A549 treated with Hydrocortisone at 1 μM for 4 hours (cell line): ENCODE measurements at places on chromosomes 6 and 20. TPM values are rescaled to one million over a fixed set of nuclear protein-coding genes. Genes with fewer than 3 reads are reported as not detected.

The AGER gene
- 1.2 to 2.3 TPM (median 1.6 TPM) in 5 replicates for total RNA-seq

The AKAP12 gene
- total RNA-seq = 117 to 218 TPM (median 159 TPM) in 5 replicates

The ADNP gene
- 41.9 to 54.7 TPM (median 43.3 TPM) in 5 replicates for total RNA-seq

The PPP1R3G gene
- 1.9 to 2.2 TPM (median 2.1 TPM) in 5 replicates for total RNA-seq

The PLG gene
- total RNA-seq = not detected in 5 replicates

The CCDC170 gene
- 0.03 to 0.12 TPM (median 0.08 TPM) in 4 of 5 replicates, not detected in the other for total RNA-seq

The HSPA1L gene
- 1.2 to 2.0 TPM (median 1.6 TPM) in 5 replicates for total RNA-seq
